ENCODE measurements at places on chromosomes 13 and 19. TPM values are rescaled to one million over a fixed set of nuclear protein-coding genes. Genes with fewer than 3 reads are reported as not detected.
A peak's percentile ranks its signal among the peaks of the same experiment; 100 is the strongest.

GRCh38 chr19:4051175-4052101 lies 15.3 kb downstream of the ZBTB7A start:
- DNase-seq, result no peak
- H3K36me3 ChIP-seq, result peaks cover 10% of the 10 kb centered on the region
- peaks cover 17% of the 10 kb centered on the region for H3K4me1 ChIP-seq
- H3K27me3 ChIP-seq, result peaks cover 3% of the 10 kb centered on the region
- peak overlapping the region; percentile 27 for H3K4me3 ChIP-seq

GRCh38 chr13:80177327-80177726 lies 163.6 kb downstream of the SPRY2 start:
- no peaks in the 10 kb centered on the region for H3K27me3 ChIP-seq
- H3K27ac ChIP-seq, result no peak overlapping the region
- DNase-seq, result no peak
- H3K36me3 ChIP-seq, result no peaks in the 10 kb centered on the region
- no peak overlapping the region for H3K4me3 ChIP-seq
- H3K4me1 ChIP-seq, result peaks cover 29% of the 10 kb centered on the region

DNA sequence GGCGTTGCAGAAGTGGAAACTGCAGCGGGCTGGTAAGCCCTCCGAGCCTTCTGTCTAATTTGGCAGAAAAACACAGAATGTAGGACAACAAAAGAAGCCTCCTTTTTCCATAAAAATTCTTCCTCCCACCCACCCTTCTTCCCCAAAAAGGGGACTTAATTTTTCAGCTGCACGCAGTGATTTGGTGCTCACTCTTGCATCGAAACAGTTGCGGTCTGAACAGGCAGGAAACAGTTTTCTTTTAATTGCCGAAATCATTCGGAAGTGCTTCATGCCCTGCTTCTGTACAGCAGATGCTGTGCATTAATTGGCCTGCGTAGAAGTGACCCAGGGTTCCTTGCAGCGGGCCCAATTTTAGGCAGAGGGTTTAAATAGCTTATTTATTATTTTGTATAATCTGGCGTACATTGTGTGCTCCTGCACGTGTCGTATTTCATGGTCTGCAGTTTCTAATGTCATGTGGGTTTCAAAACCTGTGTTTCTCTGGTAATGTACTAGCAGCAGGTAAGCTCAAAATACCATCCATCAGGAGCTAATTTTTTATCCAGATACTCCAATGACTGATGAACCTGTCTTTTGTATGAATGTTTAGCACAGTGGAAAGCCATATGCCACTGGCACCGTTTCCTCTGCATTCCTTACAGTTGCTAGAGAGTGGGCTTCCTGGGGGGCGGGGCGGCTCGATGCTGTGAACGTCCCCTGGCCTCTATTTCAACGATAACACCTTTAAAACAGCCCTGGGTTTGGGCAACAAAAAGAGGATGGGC lies 66.6 kb downstream of the GGACT start:
- H3K4me3 ChIP-seq, result no peak overlapping the region
- H3K27me3 ChIP-seq, result peaks cover 5% of the 10 kb centered on the region
- peaks cover 2% of the 10 kb centered on the region for H3K36me3 ChIP-seq
- peaks cover 36% of the 10 kb centered on the region for H3K4me1 ChIP-seq
- H3K27ac ChIP-seq, result no peak overlapping the region

Gene SNRPD2
- 666 TPM for total RNA-seq

DNA sequence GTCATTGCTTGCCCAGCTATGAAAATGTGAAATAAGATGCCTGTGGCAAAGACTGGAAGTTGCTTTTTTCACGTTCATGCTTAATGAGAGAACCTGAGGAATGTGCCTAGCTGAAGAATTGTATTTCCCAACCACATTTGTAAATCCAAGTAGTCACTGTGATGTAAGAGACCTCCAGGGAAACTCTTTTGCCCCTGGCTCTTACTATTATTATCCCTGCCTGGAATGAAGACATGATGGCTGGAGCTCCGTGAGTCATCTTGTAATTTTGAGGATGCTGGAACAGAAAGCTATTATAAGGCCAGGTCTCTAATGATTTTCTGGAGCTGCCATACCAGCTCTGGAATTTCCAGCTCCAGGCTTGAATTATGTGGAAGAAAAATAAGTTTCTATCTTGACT lies 894.3 kb downstream of the DIAPH3 start:
- no peak overlapping the region for H3K27ac ChIP-seq
- no peak for DNase-seq
- H3K36me3 ChIP-seq, result no peaks in the 10 kb centered on the region
- H3K4me3 ChIP-seq, result no peak overlapping the region
